AG09309 (cell line): ENCODE measurements at places on chromosomes 13 and 19.

DNA sequence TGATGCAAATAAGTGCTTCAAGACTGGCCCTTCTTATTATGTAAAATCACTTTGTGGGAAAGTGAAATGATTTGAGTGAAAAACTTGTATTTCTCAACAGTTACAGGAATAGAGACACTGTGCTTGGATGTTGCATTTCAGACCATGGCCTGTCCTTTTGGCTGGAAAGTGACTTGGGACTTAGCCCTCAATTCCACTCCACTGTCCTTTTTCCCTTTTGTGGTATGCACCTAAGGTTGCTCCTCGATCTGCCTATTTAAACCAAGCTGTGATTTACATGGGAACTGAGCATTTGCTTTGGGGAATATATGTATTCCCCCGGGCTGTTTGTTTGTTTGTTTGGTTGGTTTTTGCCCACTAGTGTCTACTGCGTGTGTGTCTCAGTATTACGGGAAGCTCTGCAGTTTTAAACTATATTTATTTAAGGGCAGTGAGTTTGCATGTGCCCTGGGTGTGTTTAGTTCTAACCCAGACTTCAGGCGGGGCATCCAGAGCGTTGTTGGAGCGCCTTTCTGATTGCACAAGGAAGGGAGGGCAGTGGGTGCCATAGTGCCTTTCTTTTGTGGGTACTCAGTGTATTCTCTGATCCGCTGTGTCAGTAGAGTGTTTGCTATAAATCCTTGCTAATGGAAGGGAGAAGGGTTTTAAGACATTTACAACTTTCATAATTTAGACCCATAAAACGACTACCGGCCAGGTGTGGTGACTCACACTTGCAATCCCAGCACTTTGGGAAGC, 18.2 kb upstream of the RNF113B start:
- DNase-seq, result no peak

DNA sequence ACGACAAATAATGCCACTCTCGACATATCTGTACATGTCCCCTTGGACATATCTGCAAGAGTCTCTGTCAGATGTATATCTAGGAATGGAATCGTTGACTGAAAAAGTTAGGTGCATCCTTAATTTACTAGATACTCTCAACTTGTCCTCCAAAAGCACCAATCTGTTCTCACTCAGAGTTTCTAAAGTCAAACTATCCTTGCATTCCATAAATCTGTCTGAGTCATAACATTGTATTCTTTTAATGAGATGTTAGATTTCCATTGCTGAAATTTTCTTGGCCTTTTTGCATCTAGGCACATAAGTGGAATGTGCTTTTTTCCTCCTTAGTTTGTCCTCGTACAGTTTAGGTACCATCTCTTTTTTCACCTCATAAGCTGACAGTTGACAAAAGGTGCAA, 139.8 kb downstream of the PTPRS start:
- no peak for DNase-seq

- DNase-seq, result no peak
These were observed 14.2 kb downstream of the RAB8A start for GRCh38 chr19:16125737-16126495.

DNA sequence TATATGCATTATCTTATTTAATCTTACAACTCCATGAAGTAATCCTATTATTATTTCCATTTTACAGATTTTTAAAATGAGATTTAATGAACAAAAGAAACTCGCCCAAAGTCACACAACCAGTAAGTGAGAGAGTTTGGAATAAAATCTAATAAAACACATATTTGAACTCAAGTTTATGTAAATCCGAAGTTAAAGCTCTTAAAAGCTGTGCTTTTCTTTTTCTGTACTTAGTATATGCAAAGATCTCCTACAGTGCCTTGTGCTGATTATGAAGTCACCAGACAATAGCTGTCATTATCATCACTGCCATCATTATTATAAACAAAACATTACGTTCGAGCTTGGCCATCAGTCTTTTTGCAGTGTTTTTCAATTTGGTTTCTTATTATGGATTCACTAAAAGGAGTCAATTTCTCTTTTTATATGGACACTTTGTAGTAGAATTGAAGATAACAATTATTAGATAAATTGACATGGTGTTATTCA, 29.7 kb upstream of the ENOX1 start:
- DNase-seq, result no peak

- no peak for DNase-seq
These were observed at the start of gene LEUTX for GRCh38 chr19:39778763-39779162. Gene LEUTX (plus strand): TSS chr19:39778854. CDS start chr19:39778921, 67 bp downstream.

DNA sequence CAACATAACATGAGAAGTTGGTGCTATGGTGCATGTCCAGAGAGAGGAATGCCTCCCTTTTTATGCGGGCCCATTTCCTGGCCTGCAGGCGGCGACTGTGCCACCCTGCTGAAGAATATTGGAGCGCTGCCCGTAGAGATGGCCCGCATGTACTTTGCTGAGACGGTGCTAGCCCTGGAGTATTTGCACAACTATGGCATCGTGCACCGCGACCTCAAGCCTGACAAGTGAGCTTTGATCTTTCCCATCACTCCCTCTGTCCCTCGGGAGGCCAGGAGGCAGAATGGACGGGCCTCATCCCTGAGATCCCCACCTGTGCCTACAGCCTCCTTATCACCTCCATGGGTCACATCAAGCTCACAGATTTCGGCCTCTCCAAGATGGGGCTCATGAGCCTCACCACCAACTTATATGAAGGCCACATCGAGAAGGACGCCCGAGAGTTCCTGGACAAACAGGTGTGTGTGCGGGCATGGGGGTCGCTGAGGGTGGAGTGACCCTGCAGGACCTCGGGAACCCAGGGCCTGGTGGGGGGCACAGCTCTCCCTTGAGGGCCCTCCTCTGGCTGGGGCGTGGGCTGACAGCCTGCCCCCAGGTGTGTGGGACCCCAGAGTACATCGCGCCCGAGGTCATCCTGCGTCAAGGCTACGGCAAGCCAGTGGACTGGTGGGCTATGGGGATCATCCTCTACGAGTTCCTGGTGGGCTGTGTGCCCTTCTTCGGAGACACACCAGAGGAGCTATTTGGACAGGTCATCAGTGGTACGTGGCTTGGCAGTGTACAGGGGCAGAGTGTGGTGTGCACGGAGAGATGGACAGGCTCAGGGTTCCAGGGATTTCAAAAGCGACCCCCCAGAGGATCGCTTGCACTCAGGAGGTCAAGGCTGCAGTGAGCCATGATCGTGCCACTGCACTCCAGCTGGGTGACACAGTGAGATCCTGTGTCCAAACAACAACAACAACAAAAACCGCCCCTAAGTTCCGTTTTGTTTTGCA, 16.2 kb downstream of the DNASE2 start:
- no peak for DNase-seq

DNA sequence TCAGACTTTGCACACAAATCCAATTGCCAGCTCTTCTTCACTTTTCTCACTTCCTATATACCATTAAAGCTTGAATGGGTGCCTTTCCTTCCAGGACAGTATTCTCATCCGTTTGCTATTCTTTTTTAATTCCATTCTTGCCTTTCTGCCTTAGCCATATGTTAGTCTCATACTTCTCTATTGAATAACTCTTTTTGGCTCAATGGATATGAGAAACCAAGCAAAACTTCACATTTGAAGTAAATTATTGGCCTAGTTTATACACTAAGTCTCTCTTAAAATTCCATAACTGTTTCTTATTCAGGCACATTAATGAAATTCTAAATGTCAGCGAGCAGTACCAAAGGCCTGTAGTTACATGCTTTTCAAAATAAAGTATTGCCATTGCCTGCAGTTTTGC, 129.6 kb upstream of the FRY start:
- DNase-seq, result no peak

DNA sequence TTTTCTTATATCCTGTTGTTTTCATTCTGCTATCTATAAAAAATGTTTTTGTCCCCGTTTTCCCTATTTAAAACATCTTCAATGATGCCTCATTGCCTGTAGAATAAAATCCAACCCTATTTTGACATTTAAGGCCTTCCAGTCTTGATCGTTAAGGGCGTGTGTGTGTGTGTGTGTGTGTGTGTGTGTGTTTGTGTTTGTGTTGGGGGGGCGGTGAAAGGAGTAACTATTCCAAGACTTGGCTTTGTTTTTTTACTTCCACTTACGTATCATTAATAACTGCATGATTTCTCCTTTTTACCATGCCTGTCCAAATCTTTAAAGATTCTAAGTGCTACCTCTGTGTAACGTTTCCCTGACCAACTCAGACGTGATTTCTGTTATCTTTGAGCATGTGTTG, 784 bp downstream of the PIBF1 start:
- DNase-seq, result no peak

GRCh38 chr19:58521651-58522050, 2.0 kb upstream of the ZBTB45 start:
- no peak for DNase-seq

DNA sequence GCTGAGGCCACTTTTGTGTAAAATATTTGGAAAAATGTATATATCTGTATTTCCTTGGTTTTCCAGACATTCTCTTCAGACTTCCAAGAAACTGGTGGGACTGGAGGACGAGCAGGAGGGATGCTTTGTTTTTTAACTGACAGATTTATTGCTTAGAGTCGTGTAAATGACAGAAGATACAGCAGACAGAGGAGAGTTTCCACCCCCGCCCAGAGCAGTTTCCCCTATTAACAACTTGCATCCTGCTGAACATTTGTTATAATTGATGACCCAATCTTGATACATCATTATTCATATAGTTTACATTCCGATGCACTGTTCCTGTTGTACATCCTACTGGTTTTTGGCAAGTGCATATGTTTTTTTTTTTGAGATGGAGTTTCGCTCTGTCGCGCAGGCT, 7.1 kb upstream of the DOCK6 start:
- no peak for DNase-seq

- DNase-seq, result no peak
These were observed 524.7 kb downstream of the MYO16 start for GRCh38 chr13:109154146-109154545.
